ENCODE measurements at places on chromosomes 7 and 10.
A peak's percentile ranks its signal among the peaks of the same experiment; 100 is the strongest.

DNA sequence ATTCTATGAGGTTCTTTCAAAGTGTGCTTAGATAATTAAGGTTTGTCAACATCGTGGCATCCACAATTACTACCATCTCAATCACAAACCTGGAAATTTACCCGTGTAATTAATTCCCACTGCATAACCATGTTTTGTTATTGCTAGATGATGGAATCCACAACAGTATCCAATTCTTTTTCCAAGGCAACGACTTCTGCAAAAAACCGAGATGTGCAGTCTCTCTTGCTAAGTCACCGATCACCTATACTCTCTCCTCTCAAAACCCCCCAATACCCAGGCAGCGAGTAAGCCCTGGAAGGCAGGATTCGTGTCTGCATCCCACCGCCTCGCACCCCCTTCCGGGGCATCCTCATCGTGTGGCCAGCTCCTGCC lies 678 bp upstream of the EIF4H start:
- no peak for DNase-seq

DNA sequence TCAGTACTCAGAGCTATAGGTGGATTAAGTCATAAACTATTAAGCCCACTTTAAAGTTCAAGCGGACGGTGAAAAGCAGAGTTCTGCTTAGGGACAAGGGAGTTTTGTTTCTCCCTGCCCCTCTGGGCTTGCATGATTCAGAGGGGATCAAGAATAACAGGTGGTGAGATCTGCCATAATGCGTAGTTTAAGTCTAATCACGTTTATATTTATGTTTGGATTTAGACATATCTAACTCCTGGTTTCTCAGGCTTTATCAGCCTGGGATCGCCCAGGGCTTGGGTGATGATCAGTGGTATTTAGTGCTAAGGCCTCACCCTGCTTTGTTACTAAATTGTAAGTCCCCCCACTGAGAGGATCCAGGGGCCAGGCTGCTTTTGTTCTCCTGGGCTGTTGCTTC lies 335.4 kb upstream of the NRP1 start:
- no peak for DNase-seq

GRCh38 chr7:112058686-112059085 lies 147.5 kb downstream of the DOCK4 start:
- DNase-seq, result no peak

DNA sequence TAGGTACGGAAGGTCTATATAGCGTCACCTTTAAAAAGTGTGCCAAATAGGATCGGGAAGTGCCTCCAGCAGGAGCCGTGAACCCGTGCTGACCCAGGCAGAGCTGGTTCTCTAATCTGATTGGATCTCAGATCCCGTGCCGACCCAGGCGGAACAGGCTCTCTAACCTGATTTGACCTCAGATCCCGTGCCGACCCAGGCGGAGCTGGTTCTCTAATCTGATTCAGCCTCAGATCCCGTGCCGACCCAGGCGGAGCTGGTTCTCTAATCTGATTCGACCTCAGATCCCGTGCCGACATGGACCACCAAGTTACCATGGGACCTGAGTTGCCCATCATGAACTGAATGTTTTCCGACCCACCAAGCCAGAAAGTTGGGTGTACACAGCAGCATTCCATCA lies 463.9 kb downstream of the PTPRN2 start:
- DNase-seq, result no peak

DNA sequence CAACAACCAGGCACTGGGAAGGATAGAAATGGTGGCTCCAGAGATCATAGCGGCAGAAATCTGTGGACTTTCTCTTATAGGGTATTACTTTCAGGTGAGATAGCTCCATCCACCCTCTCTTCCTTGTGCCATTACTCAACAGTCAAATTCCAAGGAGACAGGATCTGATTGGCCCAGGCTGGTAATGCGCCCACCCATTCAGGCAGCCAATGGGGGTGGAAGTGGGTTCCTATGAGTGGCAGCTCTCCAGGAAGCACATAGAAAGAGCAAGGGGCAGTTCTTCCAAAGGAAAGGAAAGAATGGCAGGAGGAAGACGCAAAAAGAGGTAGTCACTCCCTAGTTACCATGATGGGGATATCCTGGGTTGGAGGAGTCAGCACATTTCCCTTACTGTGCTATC lies 94.4 kb downstream of the STRA8 start:
- DNase-seq, result no peak

GRCh38 chr7:1695800-1696454 lies 25.9 kb downstream of the ELFN1 start:
- DNase-seq, result no peak

GRCh38 chr7:44072364-44073231 lies 7.2 kb upstream of the PGAM2 start:
- DNase-seq, result peak; percentile 43

DNA sequence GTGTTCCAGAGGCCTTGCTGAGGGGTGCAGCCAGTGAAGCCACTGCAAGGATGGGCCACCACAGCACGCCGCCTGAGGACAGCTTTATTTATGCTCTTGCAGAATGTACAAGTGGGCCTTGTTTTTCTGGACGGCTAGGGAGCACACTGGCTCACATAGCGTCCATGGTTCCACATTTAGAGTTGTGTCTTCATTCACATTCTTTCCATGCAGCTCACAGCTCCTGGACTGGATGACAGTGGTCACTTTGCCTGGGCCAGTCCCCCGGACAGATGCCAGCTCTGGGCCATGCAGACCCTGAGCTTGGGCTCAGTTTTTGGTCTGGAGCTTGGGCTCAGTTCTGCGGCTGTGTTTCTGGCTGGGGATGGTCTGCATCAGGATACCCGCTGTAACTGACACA lies 2.6 kb upstream of the C10orf71 start:
- DNase-seq, result no peak

DNA sequence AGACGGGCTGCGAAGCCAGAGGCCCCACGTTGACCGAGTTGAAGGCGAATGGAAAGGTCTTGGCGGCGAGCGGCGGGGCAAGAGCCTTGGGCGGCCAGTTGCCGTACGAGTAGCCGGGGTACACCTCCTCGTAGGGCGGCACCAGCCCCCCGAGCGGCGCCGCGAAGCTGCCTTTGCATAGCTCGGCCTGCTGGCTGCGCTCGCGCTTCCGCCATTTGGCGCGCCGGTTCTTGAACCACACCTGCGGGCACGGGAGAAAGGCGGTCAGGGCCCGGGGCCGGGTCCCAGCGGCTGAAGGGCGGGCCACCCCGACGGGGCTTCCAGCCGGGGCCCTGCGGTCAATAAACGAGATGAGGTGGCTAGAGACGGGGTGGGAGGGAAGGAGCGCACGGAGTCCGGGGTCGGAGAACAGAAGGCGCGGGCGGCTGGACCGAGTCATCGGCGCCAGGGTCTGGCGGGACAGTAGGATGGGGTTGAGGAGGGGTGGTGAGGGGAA lies 4.8 kb downstream of the ELOVL3 start:
- DNase-seq, result no peak

GRCh38 chr7:57375783-57376182 lies 74.2 kb upstream of the ZNF716 start:
- DNase-seq, result no peak

GRCh38 chr10:35365994-35366393 lies 29.7 kb downstream of the CCNY start:
- DNase-seq, result no peak

GRCh38 chr10:102831322-102832071 lies 5.7 kb downstream of the CYP17A1 start:
- no peak for DNase-seq

- no peak for DNase-seq
Measured at GRCh38 chr10:91434041-91434440, 23.9 kb downstream of the HECTD2 start.

GRCh38 chr7:46852795-46853194 lies 729.1 kb downstream of the TNS3 start:
- DNase-seq, result no peak

- DNase-seq, result no peak
Measured at GRCh38 chr7:25031007-25031406, 51.0 kb upstream of the OSBPL3 start.

DNA sequence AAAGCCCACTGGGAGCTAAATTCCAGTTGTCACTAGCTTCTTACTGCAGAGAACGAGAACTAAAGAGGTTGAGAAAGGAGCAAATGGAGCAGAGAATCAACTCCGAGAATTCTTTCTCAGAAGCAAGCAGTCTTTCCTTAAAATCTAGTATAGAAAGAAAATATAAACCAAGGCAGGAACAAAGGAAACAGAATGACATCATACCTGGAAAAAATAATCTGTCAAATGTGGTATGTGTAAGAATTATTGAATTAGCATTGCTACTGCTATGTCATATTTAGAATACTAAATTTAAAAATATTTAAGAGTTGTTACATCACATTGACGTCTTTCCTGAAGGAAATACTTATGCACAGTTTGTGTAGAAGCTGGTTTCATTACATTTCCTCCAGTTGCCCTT lies 4.3 kb downstream of the SLF2 start:
- no peak for DNase-seq

- DNase-seq, result no peak
Measured at GRCh38 chr7:37666026-37666799, 17.4 kb upstream of the GPR141 start.

- DNase-seq, result peak; percentile 26
Measured at GRCh38 chr10:122565766-122566206, 5.2 kb downstream of the DMBT1 start.

DNA sequence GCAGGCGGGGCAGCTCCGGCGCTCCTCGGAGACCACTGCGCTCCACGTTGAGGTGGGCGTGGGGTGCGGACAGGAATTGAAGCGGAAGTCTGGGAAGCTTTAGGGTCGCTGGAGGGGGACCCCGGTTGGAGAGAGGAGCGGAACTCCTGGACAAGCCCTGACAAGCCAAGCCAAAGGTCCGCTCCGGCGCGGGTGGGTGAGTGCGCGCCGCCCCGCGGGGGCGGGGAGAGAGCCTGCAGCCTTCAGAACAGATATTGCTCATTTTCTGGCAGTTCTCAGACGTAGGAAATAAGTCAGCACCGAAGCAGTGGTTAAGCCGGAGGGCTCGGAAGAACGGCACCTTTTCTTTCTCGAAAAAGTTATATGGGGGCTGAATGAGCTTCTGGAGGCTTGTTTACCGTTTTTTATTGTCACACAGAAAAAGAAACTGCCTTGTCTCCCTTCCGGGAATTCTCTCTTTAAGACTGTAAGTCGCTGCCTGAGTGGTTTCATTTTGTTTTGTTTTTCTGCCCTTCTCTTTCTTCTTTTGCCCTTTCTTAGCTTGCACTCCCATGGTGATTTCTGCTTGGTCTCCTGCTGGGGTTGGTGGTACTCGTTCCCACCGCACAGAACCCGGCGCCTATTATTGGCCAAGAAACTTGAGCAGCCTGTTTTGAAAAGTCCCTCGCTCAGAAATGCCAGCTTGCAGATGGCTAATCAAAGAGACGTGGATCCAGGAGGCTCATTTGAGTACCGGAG lies 732 bp downstream of the FAS start:
- peak; percentile 73 for DNase-seq
